ENCODE measurements at places on chromosomes 3 and 15. TPM values are rescaled to one million over a fixed set of nuclear protein-coding genes. Genes with fewer than 3 reads are reported as not detected.

ANKRD63 gene
- total RNA-seq: under 0.01 TPM

ILDR1 gene
- total RNA-seq: not detected

SLC12A1 gene
- not detected for total RNA-seq

CCDC80 gene
- total RNA-seq: 406 TPM

XCR1 gene
- not detected for total RNA-seq

SCAANT1 gene
- not detected for total RNA-seq

Data from IMR-90 (cell line).